ENCODE measurements at places on chromosomes 4 and X. TPM values are rescaled to one million over a fixed set of nuclear protein-coding genes. Genes with fewer than 3 reads are reported as not detected.

USP51 gene
- 0.80 TPM for total RNA-seq

ACOX3 gene
- 16.0 TPM for total RNA-seq

WDR17 gene
- total RNA-seq: 0.17 TPM

TMEM47 gene
- 8.2 TPM for total RNA-seq

PALLD gene
- 21.9 TPM for total RNA-seq

KDR gene
- 1.4 TPM for total RNA-seq

FGFR3 gene
- 8.1 TPM for total RNA-seq

GRCh38 chr4:167111622-167112021 is 122.7 kb downstream of the SPOCK3 start:
- peak; percentile 22 for DNase-seq

- DNase-seq: no peak
Measured at GRCh38 chr4:16952462-16952871, 54.0 kb upstream of the LDB2 start.

DNA sequence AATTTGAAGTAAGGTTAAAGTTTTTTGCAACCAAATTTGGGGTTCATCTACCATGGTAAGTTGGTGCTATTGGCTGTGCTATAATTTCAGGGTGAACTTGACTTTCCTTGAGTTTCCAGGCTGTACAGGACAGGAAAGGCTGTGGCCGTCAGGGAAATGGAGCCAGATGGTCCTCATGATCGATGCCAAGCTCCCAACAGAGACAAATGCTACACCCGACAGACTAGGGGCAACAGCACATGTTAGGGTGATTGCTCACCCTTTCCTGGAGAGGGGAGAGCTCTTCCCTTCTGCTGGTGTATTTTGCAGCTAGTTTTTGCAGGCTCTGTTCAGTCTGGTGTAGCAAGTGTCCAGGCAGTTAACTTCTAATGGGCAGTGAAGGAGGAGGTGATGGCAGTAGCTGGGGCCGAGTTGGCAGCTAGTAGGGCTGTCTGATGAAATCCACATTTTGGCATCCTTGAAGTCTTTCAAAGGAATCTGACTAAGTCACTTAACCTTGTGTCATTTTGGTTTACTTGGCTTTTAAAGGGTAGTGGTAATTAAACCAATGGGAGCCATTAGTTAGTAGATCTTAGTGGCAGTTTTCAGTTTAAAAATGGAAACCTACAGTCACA is 47.8 kb downstream of the GAB1 start:
- DNase-seq: no peak

- DNase-seq: no peak
Measured at GRCh38 chr4:38664706-38665401, 855 bp downstream of the KLF3 start.

GRCh38 chr4:76016393-76016792 is 6.9 kb downstream of the CXCL10 start:
- no peak for DNase-seq

DNA sequence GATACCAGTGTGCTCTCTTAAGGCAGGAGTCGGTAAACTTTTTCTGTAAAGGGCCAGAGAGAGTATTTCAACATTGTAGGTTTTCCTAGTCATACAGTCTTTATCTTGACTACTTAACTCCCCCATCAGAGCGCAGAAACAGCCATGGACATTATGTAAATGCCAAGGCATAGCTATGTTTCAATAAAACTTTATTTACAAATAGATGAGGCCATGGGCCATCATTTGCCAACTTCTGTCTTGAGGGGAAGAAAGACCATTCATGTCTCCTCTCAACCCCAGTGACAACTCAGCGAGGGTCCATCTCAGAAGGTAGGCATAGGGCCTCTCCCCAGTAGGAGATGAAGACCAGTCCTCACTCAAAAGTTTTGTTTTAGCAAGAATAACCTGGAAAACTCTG is 301.3 kb downstream of the FBXW7 start:
- no peak for DNase-seq

DNA sequence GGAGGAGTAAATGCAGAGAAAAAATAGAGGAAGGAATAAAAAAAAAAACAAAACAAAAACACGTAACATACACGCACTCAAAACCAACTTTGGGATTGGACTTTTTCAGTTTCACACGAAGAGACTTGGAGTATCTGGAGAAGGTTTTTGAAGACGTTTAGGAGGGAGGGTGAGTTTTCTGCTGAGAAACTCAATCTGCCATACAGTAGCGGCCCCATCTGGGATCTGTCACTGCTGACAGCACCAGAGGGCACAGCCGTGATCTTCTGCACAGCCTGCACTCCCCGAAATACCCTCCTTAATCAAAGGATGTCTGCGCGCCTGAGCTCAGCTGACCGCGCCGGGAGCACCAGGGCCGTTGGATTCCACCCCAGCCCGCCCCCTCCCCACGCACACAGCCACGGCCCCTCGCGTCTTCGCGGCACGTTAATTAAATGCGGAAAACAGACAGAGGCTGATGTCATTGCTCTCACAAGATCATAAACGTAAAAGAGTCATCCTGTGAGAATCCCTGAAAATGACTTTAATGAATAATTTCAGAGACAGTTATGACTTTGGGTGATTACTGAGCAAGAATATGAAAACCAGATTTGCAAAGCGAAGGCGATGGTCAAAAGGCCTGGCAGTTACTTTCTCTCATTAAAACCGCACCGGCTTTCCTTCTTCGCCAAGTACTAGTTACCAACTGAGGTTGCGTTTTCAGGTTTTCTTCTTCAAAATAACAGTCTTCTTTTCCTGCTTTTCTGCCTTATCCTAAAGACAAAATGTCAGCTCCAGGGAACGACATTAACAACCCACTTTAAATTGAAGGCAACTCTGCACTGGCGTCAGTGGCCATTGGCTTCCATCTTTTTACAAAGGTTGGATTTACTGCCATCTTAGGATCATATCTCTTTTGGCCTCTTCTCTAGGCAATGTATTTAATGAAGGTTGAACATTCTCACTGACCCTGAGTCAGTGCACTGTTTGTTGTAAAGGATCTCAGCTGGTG is 10.6 kb downstream of the HAND2 start:
- no peak for DNase-seq

- no peak for DNase-seq
Measured at GRCh38 chr4:94395562-94395961, 52.9 kb upstream of the HPGDS start.

DNA sequence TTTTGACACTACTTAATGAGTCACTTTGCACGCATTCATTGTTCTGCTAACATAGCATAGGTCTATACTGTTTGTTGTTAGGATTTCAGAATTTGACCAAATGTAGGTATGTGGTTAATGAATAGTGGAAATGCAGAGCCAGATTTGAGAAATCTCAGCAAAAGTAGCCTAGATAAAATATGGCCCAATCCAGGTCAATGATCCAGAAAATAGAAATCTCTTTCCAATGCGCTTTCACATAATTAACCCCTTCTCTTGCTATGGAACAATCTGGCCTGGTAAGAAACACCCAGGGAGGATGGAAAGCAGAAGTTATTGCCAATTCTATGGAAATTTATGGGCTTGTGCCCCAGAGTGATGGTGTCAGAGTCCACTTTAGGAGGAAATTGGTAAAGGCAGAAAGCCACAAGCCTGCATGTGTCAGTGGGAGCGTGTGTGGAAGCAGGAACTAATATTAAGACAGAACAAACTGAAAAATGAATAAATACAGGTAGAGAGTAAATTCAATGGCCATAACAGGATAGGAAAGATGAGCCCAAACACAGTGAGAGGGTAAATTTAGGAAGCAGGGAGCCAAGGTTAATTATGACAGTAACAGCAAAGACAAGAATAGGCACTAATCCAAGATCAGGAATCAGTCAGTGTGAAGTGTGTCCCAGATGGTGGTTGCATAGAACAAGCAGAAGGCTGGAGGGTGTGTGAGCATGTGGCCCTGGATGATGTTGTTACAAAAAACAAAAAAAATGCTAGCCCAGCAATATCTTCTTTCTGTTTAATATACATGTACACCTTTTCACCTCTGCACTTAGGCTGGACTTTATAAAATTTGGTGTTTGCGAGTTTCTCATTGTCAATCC is 102.9 kb downstream of the SYTL5 start:
- no peak for DNase-seq

DNA sequence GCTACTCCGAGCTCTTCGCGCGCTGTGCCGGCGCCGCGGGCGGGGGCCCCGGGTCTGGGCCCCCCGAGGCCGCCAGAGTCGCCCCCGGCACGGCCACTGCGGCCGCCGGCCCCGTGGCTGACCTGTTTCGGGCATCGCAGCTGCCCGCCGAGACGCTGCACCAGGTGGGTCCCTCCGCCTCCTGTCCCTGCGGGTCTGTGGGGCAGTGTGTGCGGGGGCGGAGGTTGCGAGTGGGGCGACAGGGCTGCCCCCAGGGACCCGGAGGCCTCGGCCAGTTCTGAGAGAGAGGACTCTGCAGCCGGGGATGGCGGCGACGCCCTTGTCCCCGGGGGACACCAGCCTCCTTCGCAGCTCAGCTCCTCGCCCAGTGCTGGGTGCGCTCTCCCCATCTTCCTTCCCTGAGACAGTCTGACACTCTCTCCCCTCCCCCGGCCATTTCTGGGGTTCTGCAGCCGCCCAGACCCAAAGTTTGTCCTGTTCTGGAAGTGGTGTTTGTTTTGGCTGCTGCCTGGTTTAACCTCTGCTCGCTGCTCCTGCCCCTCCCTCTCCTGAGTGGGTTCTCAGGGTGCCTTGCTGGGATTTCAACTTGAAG is 609 bp downstream of the REPS2 start:
- DNase-seq: no peak

- no peak for DNase-seq
Measured at GRCh38 chrX:44178274-44179053, 165.0 kb downstream of the EFHC2 start.

DNA sequence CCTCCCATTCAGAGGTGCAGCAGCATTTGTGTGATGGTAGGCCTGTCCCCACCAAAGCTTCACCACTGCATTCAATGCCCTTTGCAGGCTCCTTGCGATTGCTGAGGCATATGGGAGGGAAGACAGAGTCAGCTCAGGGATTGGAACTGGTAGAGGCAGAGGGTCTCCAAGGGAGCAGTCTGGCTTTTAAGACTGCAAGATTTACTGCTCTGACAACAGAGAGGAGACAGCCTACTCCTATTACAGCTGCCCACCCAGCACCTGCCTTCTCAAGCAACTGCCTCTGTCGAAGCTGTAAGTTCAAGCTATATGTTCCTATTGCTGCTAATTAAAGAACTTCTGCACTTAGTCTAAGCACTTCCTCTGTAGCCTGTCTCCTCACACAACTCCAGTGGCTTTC is 481.8 kb downstream of the FGF13 start:
- DNase-seq: no peak

- DNase-seq: no peak
Measured at GRCh38 chr4:148068065-148068911, 336.4 kb downstream of the ARHGAP10 start.

- no peak for DNase-seq
Measured at GRCh38 chr4:7868892-7869471, 70.7 kb downstream of the AFAP1 start.

DNA sequence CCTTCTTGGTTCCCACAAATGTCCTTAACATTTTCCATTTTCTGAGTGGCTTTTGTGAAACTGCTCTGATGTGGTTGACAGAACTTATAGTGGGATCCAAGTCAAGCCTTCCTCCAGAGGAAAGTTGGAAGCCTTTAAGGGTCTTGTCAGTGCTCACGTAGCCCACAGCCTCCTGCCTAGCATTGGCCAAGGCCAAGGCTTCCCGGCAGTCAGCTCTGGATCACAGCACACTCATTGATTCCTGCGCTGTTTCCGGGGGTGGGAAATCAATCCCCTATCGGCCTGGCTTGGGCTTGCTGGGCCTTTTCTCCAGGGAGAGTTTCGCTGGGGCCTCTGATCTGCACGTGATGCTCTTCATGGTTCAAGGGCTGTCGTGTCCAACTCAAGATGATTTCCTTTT is 76.1 kb downstream of the SLC9A6 start:
- no peak for DNase-seq

DNA sequence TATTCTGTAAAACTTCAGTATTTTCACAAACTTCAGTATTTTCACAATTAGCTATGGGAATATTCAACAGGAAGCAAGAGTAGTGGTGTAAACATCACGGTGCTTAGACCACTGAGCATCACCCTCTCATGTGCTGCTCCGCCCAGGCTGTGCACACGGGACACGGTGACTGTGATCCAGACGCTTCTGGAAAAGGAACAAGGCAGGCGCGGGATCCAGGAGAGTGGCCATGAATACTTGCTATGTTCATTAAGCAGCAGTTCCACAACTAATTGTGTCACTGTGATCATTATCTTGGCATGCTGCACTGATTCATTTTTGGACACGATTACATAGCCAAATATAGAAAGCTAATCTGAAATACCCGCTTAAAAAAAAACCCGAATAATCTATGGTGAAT is 19.6 kb upstream of the FAT1 start:
- no peak for DNase-seq

DNA sequence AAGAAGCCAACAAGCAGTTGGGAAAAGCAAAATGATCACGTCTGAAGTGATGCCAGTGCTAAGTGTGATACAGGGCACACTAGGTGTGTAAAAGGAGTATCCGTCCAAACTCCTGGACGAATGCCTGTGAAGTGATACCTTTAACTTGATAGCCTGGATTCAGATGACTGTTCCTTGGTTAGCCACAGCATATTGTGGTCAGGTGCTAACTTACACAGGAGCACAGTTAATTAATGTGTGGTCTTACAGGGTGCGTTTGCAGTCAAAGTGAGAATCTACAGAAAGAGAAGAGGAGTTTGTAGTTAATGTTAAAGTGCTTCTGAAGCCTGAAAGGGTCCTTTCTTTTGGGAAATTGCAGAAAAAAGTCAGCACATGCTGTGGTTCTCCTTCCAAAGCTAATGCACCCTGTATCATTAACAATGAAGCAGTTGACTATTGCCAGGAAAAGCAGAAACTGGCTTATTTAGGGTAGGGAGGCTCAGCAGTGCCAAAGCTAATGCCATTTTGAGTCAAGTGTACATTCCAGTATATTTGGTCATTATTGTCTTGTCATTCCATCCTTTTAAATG is 61.1 kb downstream of the DCLK2 start:
- DNase-seq: no peak

DNA sequence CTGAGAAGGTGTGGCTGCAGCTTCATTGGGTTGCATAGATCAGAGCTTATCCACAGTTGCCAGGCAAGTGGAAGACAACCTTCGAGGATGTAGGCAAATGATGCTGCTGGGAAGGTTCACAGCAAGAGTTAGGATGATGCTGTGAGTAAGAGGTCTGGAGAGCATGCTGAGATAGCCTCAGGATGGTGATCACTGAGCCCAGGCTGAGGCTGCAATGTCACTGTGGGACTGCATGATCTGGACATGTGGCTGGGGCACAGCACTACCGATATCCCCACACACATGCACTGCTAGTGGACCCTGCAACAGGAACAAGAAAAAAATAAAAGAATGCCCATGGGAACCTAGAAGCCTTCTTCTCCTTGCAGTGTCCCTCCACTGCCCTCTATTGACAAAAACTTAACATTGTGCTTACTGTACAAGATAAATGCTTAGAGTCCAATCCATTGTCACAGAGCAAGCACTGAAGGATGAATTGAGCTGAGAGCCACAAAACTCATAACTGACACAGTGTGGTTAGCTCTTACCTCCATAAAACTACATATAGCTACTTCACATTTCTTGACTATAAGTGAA is 105.6 kb downstream of the CNKSR2 start:
- DNase-seq: peak; percentile 9

GRCh38 chrX:15786915-15787314 is 3.4 kb upstream of the ZRSR2 start:
- DNase-seq: no peak
